ENCODE measurements at places on chromosomes 6 and 20.

DNA sequence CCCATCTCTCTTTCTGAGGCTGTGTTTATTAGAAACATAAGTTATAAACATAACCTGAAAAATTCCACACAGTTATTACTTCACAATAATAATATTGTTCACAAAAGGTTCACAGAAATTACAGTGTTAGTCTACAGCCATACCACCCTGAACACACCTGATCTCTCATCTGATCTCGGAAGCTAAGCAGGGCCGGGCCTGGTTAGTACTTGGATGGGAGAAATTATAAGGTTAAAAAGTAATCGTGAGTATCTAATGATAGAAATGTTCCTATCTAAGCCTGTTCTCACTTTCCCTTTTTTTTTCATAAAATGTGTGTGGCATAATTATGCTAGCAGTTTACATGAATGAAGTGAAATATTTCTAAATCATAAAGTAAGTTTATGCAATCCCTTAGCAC, 647.8 kb downstream of the TBC1D32 start:
- DNase-seq: no peak

GRCh38 chr6:106520711-106521401, 108.4 kb downstream of the RTN4IP1 start:
- peak; percentile 95 for DNase-seq

DNA sequence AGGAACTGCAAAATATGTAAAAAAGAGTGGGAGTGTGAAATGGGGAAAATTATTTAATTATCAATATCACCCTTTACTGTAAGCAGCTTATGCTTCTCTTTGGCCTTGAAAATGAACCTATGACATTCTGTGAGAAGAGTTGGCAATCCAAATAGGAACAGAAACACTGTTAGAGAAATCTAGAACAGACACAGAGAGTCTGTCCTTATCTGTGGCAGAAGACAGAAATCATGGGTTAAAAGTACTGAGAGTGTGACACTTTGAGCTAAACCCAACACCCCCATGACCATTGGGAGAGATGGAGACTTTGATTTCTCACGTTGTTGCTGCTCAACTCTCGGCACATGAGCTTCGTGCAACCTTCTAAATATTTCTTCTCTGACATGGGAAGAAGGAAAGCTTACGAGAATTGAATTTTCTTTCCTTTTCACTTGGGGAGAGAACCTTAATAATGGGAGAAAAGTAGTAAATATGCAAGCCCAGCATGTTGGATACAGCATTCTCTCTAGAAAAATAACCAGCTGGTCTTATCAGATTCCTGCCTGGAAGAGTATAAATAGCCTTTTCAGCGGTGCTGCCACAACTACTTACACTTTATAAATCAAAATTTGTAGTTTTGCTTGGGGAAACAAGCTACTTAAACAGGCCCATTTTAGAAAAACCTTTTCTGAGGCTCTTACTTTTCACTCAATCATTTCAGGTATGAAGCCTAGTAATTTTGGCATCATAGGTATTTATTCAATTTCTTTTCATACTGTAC, 49.4 kb upstream of the NOX3 start:
- no peak for DNase-seq

- no peak for DNase-seq
Measured at GRCh38 chr6:111952821-111953540, 79.7 kb upstream of the FYN start.

- no peak for DNase-seq
Measured at GRCh38 chr6:52893221-52893620, 16.3 kb downstream of the GSTA3 start.

DNA sequence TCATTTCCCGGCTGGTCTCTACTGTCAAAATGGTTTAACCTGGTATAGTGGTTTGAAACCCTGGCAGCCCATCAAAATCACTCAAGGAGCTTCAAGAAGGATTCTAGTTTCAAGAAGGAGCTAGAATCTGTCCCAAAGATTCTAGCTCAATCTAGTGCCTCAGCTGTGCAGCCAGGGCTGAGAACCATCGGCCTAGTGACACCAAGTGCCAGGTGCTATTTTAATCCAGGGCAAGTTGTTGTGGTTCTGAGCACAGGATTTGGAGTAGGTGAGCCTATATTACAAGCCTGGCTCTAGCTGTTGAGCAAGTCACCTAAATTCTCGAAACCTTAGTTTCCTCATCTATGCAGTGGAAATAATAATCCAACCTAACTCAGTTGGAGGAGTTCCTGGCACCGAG, 3.7 kb downstream of the MOCS1 start:
- no peak for DNase-seq

- DNase-seq: no peak
Measured at GRCh38 chr6:31645325-31645724, 7.1 kb downstream of the BAG6 start.

- no peak for DNase-seq
Measured at GRCh38 chr6:41578217-41579087, 32.3 kb downstream of the FOXP4 start.

- no peak for DNase-seq
Measured at GRCh38 chr6:84774157-84774984, 10.0 kb upstream of the TBX18 start.

DNA sequence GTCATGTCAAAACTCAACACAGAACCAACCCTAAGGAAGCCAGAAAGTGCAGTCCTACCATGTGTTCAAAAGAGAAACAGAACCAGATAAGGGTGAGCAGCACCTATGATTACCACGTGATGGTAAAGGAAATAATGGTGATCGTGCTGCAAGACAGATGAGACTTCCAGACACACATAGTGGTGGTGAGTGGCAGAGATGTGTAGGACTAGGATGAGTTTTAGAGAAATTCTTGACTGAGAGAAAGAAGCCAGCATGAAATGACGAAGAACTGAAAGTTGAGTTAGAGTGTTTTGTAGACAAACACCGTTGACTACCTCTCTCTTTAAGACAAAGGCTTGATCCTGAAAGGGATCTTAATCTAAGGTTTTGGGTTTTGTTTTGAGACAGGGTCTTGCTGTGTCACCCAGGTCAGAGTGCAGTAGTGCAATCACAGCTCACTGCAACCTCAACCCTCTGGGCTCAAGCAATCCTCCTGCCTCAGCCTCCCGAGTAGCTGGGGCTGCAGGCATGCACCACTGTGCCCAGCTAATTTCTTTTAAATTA, 10.6 kb upstream of the BTBD9 start:
- no peak for DNase-seq

DNA sequence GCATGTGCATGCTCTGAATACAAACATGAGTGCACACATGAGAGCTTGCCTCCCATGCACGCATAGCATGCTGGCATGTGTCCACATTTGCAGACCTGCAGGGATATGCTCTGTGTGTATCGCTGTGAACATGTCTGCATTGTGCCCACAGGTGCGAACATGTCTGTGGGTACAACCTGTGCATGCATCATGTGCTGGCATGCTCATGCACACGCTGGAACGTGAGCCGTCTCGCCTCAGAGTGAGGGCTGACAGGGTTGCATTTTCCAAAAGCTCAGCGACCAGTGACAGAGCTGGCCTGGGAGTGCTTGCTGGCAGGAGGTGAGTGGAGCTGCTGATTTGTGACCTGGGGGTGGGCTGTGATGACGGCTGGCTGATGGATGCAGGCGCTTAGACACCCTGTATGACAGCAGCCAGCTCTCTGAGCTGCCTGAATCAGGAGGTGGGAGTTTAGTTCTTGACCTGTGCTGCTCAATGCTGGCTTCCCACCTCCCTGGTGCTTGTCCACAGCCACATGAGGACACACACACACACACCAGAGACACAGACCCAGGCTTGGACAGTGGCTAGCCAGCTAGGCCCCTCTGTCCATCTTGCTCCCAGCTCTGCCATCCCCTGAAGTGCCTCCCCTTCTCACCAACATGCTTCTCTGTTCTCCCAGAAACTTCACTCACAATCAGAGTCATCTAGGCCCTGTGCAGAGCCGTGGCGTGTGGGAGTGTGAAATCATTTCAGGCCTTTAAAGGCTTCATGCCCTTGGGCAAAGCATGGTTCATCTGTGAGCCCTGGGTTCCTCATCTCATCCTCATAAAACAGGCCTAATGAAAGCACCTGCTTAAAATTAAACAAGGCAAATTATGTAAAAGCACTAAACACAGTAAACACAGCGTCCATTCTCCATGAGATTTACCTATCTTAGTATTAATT, 51.4 kb downstream of the CD40 start:
- DNase-seq: no peak

- peak; percentile 17 for DNase-seq
Measured at GRCh38 chr6:13813621-13814175, 659 bp downstream of the MCUR1 start.

DNA sequence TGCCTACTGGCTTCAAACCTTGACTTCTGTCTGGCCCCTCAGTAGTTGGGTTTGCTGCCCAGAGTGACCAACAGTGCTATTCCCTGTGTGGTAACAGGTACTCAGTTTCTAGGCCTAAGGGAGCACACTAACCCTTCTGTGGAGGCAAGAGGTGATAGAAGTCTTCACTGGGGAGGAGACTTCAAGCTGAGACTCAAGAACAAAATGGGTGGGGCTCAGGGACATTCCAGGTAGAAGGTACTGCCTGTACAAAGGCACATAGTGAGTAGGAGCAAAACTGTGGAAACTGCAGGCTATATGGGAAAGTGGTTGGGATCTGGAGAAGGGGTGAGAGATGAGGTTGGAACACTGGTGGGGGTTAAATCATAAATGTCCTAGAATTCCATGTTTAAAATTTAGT, 2.3 kb upstream of the SCAND1 start:
- no peak for DNase-seq

GRCh38 chr6:119647309-119647708, 297.7 kb upstream of the MAN1A1 start:
- no peak for DNase-seq

DNA sequence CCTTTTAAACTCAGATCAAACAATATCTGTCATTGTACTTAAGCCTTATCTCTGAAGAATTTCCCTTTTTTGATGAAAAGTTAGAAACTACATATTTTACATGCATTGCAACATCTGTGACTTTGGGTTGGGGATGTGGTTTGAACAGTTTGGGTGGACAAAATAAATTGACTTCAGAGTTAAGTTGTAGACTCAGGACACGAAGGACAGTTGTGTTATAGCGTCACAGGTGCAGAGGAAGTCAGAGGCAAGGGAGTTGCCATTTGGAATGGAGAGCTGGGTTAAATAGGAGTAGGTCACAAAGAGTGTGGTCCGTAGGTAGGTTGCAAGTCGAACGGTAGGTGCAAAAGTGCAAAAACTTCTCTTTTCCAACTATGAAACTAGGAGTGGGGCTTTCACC, 46.0 kb downstream of the ZFAND3 start:
- DNase-seq: no peak

DNA sequence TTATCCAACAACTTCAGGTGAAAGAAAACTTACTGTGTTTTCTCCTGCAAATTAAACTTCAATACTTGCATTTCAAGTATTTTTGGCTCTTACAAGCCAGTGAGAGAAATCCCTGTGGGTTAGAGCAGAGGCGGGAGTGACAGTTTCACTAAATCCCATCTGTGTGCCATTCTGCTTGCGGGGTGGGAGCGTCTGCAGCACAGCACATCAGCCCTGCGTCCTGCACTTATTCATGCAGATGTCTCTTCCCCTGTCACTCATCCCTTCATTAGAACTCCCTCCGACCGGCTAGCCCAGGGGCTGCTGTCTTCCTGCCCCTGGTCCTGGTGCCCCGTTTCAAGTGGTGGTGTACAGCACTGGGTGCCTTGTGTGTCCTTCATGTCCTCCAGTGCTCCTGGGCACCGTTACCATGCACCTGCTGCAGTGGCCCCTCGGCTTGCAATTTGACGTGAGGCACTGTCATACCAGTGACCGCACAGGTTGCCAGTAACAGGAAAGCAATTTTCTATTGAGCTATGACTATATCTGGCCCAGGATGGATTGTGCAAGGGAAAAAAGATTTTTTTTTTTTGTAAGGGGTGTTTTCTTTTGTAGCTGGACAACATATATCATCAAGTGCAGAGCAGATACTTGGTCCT, 59.4 kb downstream of the INSM1 start:
- no peak for DNase-seq

Measured in CD4-positive, alpha-beta T cell treated with Interleukin-4 for 4 hours (primary cell).